T follicular helper cell (primary cell): ENCODE measurements at places on chromosomes 5 and 9.

- no peak for DNase-seq
These were observed 27.1 kb downstream of the CAMK2A start for GRCh38 chr5:150262502-150262901.

- DNase-seq = no peak
These were observed 32.6 kb downstream of the CSNK1A1 start for GRCh38 chr5:149518620-149519019.

DNA sequence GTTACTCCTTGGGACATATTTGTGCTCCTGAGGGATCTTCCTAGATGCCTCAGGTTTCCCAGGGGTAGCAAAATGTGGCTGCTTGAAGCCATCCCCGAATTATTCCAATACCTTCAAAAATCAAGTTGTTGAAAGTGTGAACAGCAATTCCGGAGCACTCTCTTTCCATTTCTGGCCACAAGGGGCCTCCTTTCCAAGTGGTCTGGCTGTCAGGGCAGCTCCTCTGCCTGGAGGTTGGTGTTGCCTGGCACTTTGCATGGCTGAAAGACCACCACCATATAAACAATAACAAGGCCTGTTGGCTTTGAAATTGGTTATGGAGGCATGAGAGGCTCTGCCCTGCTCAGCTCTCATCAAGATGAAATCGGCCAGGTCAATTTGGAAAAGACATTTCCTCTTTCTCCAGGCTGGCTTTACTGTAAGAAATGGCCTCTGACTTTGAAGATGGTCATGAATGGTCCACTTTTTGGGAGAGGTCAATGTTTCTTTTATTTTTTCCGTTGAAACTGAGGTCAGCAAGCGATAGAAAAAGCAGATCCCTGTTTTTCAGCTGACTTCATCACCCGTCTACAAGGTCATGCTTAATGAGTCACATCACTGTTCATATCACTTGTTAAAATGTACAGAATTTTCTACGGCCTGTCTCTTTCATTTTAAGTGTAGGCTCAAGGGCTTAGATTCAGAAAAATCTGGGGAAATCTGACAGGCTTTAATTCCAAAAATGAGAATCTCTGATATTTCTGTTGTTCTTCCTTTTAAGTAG lies 481.1 kb upstream of the ZNF608 start:
- no peak for DNase-seq

GRCh38 chr5:9670371-9670770 lies 40.2 kb upstream of the TAS2R1 start:
- DNase-seq = no peak

GRCh38 chr9:90985631-90986030 lies 184.0 kb downstream of the SYK start:
- no peak for DNase-seq

DNA sequence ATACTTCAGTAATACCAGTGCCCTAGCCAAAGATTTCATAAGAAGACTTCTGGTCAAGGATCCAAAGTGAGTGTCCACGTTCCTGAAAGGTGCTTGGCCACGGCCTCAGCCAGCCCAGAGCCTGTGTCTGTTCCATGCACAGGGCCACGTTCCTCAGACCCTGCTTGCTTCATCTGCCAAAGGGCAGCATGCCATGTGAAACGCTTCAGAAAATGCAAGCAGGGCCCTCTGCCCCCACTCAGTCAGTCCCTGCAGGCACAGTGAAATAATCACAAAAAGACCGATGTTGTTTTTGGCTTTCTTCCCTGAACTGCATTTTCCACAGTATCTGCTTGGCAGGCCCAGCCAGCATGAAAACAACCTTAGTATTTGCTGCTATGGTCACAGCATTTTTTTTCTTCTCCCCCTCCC lies 85.5 kb upstream of the CTSL start:
- no peak for DNase-seq

DNA sequence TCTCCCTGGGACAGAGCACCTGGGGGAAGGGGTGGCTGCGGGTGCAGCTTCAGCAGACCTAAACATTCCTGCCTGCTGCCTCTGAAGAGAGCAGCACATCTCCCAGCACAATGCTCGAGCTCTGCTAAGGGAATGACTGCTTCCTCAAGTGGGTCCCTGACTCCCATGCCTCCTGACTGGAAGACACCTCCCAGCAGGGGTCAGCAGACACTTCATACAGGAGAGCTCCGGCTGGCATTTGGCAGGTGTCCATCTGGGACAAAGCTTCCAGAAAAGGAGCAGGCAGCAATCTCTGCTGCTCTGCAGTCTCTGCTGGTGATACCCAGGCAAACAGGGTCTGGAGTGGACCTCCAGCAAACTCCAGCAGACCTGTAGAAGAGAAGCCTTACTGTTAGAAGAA lies 77.2 kb downstream of the SLCO6A1 start:
- DNase-seq = no peak

- DNase-seq = no peak
These were observed 192.5 kb upstream of the PANK3 start for GRCh38 chr5:168771678-168772077.

GRCh38 chr5:161256957-161257356 lies 289.6 kb downstream of the GABRB2 start:
- no peak for DNase-seq
